Camera-type eye (tissue), 1 donor: ENCODE measurements at places on chromosomes 6 and 20. TPM values are rescaled to one million over a fixed set of nuclear protein-coding genes. Genes with fewer than 3 reads are reported as not detected.

Gene PRDM1
- 74.7 TPM for total RNA-seq

Gene PDYN
- total RNA-seq: not detected

Gene BPIFB2
- not detected for total RNA-seq

Gene LRRC73
- total RNA-seq: 0.99 TPM

Gene UBD
- total RNA-seq: not detected
